Cortex of kidney (tissue), 1 donor: ENCODE measurements at places on chromosomes 5 and 9.

DNA sequence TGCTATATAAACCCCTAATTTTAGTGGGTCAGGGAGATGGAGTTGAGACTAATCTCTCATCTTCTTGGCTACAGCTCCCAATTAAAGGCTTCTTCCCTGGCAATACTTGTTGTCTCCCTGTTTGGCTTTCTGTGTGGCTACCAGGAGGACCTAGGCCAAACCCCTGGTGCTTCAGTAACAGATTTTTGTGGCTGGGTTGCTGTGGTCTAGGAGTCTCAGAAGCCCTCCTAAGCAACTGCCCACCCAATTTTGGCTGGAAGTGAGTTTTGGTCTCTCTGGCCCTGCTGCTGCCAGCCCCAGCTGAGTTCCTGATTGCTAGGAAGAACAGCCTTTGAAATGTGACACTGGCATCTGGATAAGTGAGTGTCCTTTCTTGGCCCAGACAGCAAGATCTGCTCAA lies 9.8 kb downstream of the RIGI start:
- no peak for DNase-seq

DNA sequence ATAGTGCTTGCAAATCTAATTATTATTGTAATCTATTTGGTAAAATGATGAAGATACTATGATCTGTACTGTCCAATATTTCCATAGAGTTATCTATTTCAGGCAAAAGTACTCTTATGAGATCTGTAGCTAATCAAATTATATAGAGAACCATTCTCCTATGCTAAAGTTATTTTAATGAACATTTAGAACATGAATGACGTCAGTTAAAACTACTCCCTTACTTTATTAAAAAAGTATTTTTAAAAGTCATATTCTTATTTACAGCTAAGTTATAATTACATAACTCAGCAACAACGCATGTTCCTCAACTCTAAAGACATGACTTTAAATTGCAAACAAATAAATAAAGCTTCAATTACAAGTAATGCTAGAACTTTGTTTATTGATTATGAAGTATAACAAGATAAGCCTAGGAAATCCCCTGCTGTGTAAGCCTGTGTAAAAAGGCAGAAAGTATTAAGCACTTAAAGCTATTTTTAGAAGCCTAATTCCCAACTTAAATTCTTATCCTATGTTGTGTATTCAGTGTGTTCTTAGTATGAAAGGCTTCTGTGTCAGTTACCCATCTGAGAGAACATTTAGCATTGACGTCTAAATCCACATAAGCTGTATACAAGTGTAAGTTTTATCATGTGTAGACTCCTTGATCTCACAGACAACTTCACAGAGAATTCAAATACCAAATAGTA lies 285.7 kb downstream of the HCN1 start:
- no peak for DNase-seq

- DNase-seq = no peak
Measured at GRCh38 chr5:91244380-91245073, 138.6 kb downstream of the ARRDC3 start.

DNA sequence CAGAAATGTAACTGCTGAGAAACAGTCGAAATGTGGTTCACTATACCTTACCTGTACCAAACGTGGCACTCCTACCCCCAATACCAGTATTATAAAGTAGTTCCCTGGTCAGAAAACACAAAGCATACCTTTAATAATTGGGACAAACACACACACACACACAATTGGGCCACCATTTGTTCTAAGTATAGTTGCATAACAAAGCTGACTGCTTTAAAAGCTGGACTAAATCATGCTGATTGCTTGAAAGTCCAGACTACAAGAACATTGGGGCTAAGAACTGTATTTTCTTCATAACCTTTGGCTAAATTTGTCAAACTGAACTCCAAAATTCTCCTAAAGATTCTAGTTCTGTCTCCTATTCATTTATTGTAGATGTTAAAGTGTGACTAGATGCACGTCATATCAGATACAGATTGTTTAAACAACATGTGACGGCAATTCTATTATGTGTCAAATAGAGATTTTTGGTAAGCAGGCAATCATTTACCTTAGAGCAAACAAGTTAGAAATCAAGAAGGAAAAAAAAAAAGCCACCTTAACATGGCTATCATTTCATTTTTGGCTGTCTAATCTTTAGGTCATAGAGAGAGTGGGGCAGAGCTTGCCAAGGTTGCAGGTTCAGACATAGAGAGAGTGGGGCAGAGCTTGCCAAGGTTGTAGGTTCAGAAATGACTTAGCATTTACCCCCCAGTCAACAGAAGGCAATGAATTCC lies 265.1 kb downstream of the ARL15 start:
- no peak for DNase-seq

GRCh38 chr5:175098301-175098700 lies 345.7 kb downstream of the DRD1 start:
- DNase-seq = no peak

DNA sequence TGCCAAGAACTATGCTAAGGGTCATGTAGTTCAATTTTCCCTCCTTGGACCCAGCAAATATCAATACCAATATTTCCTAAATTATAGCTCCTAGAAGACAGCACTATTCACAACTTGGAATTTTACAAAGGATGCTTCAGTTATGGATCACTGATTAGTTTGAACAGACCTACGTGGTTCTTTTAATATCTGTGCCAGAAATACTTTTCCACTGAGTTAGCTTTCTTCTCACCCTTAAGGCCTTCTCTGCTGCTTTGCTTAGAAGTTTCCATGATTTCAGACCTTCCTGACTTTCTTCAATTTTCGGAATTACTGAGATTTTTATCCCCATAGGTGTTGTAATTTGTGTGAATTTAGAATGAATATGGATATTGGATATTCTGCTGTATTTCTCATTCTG lies 380.4 kb downstream of the PSAT1 start:
- DNase-seq = no peak

- no peak for DNase-seq
Measured at GRCh38 chr9:107542411-107543157, 53.0 kb upstream of the KLF4 start.

DNA sequence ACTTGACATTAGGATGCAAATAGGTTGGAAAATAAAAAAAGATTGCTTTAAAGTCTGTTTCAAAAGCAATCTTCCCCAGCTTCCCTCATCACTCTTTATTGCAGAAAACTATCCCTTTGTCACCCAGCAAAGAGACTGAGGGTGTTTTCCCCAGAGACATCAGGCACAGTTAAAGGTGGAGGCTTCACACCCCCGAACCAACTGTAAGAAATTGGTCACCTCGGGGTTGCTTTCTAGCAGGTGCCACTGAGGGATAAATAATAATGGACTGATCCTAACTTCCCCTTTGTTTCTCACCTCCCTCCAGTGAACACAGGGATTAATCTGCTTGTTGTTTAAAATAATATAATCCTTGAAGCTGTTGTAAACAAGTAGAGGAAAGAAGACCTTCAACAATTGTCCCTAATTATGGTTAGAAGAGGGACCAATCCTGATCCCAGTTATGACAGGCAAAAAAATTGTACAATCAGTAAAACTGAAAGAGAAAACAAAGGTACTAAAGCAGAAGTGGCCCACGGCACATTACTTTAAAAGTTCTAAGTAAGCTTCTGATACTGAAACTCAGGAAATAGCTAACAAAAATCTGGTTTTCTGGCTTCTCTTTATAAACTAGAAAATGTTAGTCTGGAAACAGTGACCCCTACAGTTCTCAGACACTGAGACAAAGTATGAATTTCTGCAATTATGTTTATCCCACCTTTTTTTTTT lies 6.6 kb upstream of the PCSK1 start:
- DNase-seq = no peak

GRCh38 chr5:32182463-32183063 lies 8.4 kb upstream of the GOLPH3 start:
- no peak for DNase-seq

GRCh38 chr9:114151426-114151956 lies 3.8 kb upstream of the COL27A1 start:
- DNase-seq = no peak

DNA sequence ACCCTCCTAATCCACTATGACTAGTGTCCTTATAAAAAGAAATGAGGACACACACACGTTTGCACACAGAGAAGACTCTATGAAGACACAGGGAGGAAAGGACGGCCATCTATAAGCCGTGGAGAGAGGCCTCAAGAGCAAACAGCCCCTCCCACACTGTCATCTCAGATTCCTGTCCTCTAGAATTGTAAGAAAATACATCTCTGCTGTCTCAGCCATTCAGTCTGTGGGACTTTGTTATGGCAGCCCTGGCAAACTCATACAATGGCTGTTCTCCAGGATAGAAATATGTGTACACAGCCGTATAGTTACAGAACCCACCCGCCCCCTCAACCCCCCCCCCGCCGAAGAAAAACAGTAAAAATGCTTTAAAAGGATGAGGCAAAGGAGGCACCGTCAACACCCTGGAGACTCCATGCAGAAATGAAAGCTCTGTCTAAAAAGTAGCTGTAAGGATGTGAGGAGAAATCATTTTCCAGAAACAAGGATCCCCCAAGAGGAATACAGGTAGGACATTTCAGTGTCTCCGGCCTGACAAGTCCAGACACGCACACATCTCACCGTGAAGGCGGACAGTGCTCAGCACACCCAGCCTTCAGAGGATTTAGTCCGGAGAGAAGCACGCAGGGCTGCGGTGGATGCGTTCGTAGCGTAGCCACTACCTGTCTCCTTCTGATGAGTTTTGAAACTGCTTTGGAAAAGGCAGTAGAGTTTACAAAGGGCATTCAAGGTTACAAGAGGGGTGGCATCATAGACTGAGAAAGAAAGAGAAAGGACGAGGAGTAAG lies 110.8 kb upstream of the ERCC6L2 start:
- no peak for DNase-seq

GRCh38 chr5:165143741-165144140 lies 1638.3 kb downstream of the MAT2B start:
- DNase-seq = no peak

GRCh38 chr5:98368141-98368540 lies 405.3 kb upstream of the RGMB start:
- DNase-seq = no peak

- DNase-seq = no peak
Measured at GRCh38 chr9:93660352-93661046, 84.1 kb downstream of the PHF2 start.
